ENCODE measurements at places on chromosomes 16 and 17.

DNA sequence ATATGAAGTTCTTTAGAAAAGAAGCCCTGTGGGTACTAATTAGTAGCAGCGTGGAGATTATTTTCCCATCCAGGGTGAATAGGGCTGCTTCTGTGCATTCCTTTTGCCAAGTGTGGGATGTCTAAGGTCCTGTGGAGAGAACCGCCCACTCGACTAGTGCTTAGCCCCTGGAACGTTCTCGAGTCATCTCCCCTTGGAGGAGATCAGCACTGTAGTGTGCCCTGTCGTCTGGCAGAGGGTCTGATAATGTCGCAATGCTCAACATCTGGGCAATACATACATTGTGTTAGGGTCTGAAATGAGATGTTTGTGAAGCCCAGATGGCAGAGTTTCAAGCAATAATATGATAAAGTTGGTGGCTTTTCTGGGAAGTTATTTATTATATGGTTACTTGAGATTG is 64.8 kb downstream of the SPECC1 start:
- DNase-seq, result peak; percentile 31

DNA sequence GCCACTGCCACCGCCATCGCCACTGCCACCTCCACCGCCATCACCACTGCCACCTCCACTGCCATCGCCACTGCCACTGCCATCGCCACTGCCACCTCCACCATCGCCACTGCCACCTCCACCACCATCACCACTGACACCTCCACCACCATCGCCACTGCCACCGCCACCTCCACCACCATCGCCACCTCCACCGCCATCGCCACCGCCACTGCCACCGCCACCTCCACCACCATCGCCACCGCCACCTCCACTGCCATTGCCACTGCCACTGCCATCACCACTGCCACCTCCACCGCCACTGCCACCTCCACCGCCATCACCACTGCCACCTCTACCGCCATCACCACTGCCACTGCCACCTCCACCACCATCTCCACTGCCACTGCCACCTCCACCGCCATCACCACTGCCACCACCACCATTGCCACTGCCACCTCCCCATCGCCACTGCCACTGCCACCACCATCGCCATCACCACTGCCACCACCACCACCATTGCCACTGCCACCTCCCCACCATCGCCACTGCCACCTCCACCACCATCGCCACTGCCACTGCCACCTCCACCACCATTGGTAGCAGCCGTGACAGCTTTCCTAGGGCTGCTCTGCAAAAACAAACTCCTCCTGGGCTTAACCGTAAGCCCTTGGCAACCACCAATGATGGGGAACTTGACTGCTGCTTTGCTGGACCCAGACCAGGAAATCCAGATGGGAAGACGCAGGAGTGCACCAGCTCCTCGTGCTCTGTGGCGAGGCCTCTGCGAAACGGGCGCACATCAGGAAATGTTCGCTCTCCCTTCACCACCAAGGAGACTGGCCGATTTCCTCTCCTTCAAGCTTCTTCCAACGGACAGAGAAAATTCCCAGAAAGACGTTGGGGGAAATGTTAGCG is 147.2 kb downstream of the RBFOX3 start:
- no peak for DNase-seq

DNA sequence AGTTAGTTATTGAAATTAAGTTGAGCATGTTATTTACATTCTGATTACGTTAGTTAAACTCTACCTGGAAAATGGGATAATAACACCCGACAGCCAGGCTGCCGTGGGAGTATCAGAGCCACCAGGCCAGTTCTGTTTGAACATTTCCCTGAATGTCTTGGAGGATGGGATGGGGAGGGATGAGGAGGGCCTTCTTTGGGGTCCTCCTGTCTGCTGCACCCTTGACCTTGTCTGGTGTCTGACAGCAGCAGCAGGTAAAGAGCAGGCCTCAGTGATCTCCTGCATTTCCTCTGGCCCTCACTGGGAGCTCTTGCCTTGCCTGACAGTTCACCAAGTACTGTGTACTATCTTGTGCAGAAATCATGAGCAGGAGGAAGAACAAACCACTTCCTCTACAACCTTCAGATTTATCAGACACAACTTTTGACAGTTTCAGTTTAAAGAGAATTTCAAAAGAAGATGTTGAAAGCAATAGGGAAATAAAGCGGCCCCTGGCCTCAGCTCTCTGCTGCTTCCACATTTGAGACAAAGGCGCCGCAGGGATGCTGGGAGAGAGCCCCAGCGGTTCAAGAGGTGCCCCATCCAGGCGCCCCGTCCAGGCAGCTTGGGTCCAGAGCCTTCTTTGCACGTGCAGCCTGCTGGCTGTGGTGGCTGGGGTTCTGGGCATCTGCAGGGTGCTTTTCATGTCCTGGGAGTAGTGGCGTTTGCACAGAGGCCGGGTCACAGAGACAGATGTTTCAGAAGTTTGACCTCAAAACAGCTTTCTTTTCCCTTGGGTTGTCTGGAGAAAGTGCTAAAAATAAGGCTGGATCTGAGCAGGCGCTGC is 25.3 kb downstream of the CMIP start:
- no peak for DNase-seq

- DNase-seq, result no peak
Measured at GRCh38 chr17:66647391-66647983, 187.4 kb upstream of the CACNG5 start.

- no peak for DNase-seq
Measured at GRCh38 chr16:31025339-31025738, 8.0 kb upstream of the STX4 start.

DNA sequence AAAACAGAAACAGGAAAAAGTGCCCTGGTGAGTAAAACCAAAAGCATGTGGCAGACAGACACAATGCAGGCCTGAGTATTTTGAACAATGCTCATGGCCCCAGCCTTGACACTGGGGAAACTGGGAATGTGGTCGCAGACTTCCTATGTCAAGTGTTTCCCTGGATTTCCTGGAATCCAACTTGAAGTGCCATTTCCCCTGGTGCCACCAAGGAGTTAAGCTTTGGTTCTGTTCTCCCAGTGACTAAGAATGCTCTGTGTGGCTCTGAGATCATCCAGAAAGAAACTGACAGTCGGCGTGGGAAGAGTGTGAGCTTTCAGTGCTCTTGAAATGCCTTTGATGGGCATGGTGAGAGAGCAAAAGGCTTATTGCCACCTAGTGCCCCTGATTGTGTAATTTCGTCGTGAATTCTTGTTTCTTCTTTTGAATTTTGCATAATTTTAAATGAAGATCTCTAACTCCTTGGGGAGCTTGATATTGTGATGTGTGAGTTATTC is 96.0 kb downstream of the YPEL2 start:
- peak; percentile 80 for DNase-seq

DNA sequence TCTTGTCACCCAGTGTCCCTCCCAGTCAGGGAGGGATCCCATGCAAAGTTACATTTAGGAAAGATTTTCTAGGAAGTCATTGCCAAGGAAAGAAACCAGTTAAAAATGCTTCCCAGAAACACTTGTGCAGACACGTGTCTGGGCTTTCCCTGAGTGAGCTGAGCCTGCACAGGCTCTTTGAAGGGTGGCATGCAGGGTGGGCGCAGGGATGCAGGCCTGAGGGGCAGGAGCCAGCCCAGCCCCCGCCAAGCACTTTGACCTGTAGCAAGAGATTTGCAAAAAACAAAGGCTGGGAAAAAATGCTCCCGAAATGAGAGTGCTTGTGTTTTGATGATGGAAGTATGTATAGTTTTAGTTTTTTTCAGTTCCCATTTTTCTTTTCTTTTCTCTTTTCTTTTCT is 52.4 kb downstream of the B9D1 start:
- no peak for DNase-seq

GRCh38 chr17:32185875-32186274 is 43.6 kb downstream of the RHOT1 start:
- DNase-seq, result peak; percentile 13

GRCh38 chr17:61227866-61228265 is 171.8 kb upstream of the TBX2 start:
- no peak for DNase-seq

DNA sequence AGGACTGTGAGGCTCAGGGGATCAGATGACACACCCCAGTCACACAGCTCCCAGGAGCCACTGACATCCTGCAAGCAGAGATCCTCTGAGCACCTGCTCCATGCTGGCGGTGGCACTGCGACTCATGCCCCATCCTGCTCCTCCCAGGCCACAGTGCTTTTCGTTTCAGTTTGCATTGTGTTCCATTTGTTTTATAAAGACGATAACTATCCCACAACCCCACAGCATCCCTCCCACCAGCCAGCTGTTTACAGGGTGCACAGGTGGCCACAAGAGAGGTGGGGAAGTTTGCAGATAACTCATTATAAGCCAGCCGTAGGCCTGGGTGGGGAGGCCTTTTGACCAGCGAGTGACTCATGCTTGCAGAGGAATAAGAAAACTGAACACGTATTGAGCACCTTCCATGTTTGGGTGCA is 28.2 kb downstream of the BCO1 start:
- DNase-seq, result no peak

- peak; percentile 37 for DNase-seq
Measured at GRCh38 chr17:31289790-31290189, 7.2 kb downstream of the OMG start.

DNA sequence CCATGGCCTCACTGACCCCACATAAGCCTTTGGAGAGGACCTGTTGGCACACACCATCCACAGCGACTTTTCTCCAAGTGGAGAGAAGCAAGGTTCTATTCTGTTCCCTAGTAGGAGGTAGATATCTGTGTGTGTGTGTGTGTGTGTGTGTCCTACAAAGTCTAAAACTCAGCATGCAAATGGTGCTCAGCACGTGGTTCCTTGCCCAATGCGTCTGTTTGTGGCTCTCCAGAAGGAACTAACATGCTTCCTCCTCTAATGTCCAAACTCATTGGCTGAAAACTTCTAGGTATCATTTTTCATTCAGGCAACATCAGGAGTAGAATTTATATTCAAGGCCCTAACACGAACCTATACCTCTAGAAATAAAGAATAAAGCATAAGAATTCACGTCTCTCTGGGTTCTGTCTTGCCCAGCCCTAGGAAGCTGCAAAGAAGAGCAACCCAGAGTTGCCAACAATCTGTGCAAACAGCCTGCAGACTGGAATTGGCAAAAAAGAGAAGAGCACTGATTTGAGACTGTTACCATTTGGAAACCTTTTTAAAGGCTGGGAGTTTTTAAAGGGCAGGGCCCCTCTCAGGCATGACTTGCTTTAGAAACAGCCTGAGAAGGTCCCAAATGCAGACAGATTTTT is 25.5 kb downstream of the MAP3K14 start:
- no peak for DNase-seq

DNA sequence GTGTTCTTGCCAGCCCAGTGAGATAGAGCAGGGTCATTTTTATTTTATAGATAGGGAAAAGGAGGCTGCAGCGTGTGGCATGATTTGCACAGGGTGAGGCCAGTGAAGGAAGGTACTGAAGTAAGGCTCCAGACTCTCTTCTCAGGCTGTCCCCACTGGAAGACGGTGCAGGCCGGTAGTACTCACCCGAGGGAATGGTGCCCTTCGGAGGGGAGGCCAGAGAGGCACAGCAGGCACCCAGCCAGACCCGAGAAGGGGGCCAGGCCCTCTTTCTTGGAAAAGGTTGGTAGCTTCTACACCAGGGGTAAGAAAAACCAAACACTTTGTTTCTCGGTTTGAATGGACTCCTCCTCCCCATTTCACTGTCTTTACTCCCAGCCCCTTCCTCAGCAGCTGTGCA is 288 bp downstream of the ANKRD40CL start:
- DNase-seq, result no peak

DNA sequence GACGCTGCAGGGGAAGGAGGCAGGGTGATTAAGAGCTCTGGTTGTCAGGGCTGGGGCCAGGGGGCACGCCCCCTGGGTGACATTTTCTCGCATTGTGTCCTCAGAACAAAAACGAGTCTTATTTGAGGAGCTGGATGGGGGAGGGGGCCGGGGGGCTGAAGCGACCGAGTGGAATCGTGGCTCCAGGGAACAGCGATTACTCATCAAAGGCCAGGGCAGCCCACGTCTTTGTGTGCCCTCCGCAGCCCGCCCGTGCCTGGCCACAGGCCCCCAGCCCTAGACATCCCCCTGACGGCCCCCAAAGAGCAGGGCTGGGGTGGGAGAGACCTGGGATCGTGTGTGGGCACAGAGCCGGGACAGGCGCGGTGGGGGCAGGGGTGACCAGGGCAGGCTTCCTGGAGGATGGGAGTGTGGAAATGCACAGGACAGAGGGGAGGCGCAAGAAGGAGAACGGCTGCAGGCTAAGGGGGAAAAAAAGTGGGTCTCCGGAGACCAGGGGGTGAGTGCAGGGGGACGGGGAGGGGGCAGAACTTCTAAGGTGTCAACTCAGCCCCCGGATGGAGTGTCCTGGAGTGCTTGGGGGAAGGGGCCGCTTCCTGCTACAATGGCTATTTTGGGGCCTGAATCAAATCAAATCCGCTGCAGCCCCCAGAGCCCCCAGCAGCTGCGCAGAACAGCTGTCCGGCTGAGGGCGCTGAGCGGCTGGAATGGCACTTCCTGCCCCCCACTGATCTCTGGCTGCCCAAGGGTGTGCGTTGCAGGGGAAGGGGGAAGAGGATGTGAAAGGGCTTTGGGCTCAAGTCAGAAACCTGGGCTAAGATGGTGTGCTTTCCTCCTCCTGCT is 24.0 kb upstream of the PHB1 start:
- no peak for DNase-seq

DNA sequence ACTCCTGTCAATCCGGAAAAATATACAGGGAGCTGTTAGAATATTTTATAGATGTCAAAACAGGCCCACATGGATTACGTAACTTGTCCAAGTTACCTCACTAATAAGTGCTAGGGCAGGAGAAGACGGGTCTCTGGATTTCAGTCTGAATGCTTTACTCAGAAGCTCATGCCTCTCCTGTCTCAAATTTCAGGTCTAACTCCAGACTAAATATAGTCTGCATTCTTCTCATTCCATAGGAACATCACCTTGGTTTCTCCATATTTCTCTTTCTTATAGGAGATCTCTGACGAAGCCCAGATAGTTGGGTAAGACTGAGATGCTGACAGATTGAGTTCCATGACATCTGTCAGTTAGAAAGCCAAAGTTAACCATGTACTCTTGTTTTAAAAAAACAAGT is 174.2 kb downstream of the STX8 start:
- DNase-seq, result no peak

- peak; percentile 41 for DNase-seq
Measured at GRCh38 chr16:10490141-10490540, 90.3 kb downstream of the EMP2 start.

GRCh38 chr17:73888862-73889261 is 244.6 kb upstream of the SDK2 start:
- no peak for DNase-seq

DNA sequence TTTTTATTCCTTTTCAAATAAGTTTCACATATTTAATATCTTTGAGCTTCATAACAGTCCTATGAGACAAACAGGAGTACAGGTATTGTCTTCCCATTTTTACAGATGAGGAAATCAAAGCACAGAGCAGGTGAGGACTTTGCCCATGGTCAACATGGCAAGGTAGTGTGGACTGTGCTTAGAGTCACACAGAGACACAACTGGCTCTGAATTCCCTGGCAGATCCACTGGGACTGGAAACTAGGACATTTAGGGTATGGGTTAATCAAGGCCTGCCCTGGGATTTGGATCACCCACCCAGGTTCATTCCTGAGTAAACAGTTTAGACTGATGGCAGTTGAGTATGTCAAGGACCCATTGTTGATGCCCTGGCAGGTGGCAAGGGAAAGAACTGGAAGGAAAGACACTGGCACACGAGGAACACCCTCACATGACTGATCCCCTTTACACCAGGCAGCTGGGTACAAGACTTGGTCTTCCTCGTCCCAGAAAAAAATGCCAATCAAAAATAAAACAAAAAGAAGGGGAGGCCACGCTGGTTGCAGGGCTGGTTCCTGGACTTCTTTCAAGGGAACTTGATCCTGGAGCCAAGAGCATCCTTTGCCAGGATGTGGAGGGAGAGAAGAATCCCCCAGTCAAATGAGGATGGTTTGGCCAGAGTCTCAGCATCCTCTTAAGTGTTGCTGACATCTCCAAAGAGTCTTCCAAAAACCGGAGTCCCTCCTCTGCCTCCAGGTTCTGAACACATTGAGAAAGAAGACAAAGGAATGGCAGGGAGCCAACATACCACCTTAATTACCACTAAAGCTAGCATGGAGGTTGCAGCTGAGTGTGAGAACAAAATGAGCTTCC is 34.9 kb downstream of the CHD9 start:
- peak; percentile 64 for DNase-seq

Measured in fibroblast of mammary gland (primary cell).